ENCODE measurements at places on chromosomes 7 and 10. TPM values are rescaled to one million over a fixed set of nuclear protein-coding genes. Genes with fewer than 3 reads are reported as not detected.

The CUBN gene
- not detected for polyA plus RNA-seq

The ACTR3C gene
- polyA plus RNA-seq: 27.7 TPM

The ADAMTS14 gene
- polyA plus RNA-seq: not detected

The PNLIPRP3 gene
- not detected for polyA plus RNA-seq

The POLL gene
- polyA plus RNA-seq: 1.5 TPM

Data from Purkinje cell (primary cell).